ENCODE measurements at places on chromosomes 3 and 15.

DNA sequence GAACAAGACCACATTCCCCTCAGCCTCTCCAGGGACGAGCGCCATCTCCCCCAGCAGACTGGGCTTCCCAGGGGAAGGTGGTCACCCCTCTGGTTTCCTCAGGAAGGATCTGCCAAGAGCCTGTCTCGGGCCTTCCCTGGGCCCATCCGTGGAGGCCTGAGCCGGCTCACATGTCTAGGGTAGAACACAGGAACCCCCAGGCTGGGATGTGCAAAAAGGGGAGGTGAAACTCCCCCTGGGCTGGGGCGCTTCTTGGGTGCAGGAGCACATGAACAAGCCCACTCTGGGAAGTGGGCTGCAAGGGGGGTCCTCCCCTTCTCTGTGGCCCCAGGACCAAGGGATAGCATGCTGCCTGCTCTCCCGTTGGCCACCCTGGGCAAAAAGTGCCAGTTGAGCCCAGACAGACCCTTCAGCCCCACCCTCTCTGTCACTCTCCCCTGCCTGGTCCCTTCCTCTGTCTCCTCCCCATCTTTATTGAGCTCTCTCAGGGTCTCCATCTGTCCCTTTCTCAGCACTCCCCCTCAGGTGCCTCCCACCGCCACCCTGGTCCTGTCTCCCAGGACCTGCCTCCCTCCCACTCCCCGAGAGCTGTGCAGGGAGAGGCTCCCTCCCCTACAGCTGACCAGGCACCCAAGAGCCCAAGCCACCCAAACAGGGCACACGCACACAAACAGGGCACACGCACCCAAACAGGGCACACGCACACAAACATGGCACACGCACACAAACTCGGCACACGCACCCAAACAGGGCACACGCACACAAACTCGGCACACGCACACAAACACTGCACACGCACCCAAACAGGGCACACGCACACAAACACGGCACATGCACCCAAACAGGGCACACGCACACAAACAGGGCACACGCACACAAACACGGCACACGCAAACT is 864 bp downstream of the SEMA3G start:
- no peak for DNase-seq

DNA sequence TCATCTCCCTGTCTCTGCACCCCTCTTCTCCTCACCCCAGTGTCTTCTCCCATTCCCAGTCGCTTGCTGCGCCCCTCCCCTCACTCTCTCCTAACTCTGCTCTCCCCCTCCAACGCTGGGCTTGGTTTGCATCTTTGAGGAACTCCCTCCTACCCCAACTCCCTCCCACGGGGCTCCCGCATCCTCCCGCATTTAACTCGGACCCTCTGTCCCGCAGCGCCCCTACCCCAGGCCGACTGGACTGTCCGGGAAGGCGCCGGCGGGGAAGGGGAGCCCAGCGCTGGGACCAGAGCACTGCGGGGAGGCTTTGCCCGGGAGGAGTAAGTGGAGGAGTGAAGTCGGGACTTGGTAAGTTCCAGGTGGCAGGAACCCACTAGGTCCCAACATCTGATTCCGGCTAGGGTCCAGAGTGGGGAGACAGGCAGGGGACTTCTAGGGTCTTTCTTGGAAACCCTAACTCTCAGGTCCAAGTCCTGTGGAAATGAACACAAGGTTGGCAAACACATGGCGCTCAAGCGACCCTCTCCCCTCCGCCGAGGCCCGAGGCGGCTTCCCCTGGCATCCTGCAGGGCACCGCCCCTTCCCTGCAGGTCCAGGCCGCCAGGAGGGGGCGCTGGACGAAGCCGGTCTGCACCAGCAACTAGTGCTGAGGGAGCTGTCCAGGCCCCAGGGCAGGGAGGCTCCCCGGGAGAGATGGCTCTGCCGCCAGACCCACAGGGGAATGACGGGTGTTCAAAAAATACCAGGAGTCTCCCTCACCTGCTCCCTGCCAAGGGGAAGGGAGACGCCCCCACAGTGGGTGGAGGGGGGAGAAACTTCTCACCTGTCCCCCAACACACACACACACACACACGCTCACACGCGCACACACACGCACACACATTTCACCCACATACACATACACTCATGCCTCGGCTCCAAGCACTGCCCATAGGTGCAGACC is 53.2 kb downstream of the LHFPL4 start:
- peak; percentile 63 for DNase-seq

GRCh38 chr15:52016316-52016715 is 2.7 kb upstream of the MAPK6 start:
- no peak for DNase-seq

- DNase-seq: no peak
Measured at GRCh38 chr15:67821784-67822440, 3.4 kb upstream of the SKOR1 start.

GRCh38 chr15:68783226-68784058 is 37.3 kb downstream of the ANP32A start:
- DNase-seq: peak; percentile 62

DNA sequence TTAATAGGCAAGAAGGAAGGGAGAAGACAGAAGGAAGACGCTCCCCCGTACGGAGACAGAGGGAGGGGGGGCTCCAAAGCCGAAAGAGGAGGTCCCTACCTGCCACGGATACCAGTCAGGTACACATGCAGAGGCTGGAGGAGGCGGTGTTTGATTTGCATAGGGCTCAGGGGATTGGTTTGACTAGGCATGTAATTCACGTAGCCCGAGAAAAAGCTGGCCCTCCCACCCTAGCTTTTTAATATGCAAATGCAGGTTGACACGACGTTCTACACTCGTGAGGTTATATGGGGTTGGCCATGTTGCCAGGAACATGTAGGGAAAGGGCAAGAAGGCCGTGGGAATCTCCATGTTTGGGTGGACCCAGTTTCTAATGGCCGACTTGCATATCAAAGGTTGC is 29.8 kb downstream of the ZNF592 start:
- no peak for DNase-seq

DNA sequence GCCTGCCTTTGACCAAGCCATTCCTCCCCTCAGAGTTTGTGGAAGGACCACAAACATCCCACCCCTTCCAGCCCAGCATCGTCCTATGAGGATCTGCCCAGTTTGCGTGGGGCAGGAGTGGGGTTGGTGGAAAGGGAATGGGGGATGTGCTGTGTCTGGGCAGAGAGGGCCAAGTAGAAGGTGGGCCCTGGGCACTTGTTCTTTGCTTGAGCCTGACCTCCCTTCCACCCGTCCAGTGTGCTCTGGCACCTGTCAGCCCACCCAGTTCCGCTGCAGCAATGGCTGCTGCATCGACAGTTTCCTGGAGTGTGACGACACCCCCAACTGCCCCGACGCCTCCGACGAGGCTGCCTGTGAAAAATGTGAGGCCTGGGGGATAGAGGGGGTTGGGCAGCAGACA is 10.3 kb downstream of the SPINT1 start:
- DNase-seq: no peak

DNA sequence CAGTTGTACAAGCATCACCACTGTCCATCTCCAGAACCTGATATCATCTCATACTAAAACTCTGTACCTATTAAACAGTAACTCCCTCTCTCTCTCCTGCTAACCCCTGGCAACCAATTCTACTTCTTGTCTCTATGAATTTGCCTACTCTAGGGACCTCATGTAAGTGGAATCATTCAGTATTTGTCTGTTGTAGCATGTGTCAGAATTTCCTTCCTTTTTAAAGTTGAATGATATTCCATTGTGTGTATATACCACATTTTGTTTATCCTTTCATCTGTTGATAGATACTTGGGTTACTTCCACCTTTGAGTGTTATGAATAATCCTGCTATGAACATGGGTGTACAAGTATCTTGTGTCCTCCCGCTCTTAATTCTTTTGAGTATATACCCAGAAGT is 16.6 kb downstream of the ZNF592 start:
- DNase-seq: no peak

DNA sequence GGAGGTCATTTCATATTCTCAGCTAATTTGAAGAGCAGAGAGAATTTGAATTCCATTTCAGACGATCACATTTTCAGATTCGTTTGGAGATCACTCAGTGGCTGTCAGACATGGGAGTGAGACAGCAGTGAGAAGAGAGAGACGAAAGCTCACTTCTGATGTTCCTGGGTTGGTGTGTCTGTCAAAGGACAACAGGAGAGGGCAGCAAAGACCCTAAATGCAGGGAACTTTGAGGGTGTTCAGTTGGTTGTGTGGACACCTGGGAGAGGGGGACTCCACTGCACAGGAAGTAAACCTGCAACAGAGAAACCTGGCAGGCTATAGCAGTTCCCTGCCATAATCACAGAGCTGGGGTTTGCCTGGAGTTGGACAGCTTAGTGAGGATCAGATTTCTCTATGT is 675.1 kb downstream of the SQOR start:
- DNase-seq: no peak

GRCh38 chr3:177357352-177358090 is 160.2 kb upstream of the TBL1XR1 start:
- no peak for DNase-seq

GRCh38 chr15:68126396-68126795 is 72.3 kb downstream of the PIAS1 start:
- DNase-seq: no peak

DNA sequence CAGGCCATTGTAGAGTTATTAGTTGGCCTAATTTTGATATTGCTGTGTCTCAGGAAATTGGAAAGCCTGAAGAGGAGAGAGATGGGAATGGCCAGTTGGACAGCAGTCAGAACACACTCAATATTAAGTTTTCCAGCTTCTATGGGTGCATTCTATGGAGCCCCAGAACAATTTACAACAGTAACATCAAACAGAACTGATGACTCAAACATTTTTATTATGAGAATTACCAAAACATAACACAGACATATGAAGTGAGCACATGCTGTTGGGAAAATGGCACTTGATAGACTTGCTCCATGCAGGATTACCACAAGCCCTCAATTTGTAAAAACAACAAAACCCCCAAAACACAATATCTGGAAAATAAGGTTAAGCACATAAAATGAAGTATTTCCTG is 104.3 kb downstream of the GADL1 start:
- no peak for DNase-seq

DNA sequence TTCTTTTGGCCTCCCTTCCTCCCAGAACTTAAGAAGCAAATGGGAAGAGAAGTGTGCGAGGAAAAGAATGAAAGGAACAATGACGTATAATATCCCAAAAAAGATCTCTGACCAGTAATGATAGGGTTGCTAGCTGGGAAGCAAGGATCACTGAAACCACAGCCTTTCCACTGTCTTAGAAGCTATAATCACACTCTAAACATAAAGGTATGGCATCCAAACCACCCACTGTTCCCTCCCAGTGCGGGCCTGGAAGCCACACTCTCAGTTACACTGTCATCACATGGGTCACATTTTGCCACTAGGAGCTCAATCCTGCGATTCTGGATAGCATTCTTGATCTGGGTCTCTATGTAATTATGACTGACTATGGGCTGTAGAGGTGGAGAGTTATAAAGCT is 131.6 kb upstream of the HACD2 start:
- DNase-seq: no peak

- DNase-seq: no peak
Measured at GRCh38 chr3:71752831-71753700, 589 bp upstream of the GPR27 start.

- DNase-seq: no peak
Measured at GRCh38 chr3:161800985-161801559, 304.5 kb downstream of the OTOL1 start.

GRCh38 chr3:12483872-12484197 is 445 bp upstream of the TSEN2 start:
- no peak for DNase-seq

- DNase-seq: no peak
Measured at GRCh38 chr3:120742849-120743365, 363 bp downstream of the GTF2E1 start.

- no peak for DNase-seq
Measured at GRCh38 chr3:24363242-24363641, 131.4 kb downstream of the THRB start.

GRCh38 chr3:5191555-5192304 is 4.2 kb downstream of the EDEM1 start:
- no peak for DNase-seq

- no peak for DNase-seq
Measured at GRCh38 chr3:124413393-124413792, 316.9 kb upstream of the UMPS start.

DNA sequence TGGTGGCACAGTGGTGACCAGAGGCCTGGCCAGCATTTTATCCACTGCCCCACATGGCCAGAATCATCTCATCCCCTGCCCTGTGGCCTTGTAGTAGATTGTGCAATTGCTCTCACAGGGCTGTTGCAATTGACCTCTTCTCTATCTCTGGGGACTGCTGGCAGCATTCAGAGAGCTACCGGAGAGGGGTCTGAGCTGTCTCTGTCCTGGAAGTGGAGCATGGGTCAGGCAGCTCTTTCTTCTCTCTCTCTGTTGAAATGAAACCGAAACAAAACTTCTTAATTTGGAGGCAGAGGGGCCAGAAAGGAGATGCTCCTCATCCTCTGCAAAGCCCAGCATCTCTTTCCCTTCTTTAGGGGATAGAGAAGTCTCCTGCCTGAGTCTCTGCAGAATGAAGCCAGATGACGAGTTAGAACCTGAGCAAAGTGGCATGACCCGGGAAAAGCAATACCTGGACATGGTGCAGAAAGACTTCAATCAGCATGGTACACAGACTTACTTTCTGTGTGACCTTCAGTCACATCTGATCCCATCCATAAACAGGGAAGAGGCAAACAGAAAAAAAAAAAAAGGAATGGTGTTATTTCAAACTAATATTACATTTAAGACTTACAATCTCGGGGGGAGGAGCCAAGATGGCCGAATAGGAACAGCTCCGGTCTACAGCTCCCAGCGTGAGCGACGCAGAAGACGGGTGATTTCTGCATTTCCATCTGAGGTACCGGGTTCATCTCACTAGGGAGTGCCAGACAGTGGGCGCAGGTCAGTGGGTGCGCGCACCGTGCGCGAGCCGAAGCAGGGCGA is 144.5 kb upstream of the BCL6 start:
- no peak for DNase-seq

DNA sequence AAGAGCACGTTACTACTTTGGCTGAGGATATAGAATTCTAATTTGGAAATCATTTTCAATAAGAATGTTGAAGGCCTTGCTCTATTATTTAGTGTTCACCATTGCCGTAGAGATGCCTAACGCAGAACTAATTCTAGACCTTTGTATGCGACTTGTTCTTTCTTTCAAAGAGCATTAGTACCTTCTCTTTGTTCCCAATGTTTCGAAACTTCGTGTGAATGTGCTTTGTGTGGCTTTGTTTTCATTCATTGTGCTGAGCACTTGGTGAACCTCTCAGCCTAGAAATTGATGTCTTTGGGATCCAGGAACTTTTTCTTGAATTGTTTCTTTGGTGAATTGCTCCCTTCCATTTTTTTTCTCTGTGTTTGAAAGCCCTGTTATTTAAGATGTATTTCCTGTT is 19.8 kb upstream of the PCSK6 start:
- no peak for DNase-seq

- no peak for DNase-seq
Measured at GRCh38 chr3:146374146-146374545, 95.2 kb downstream of the PLSCR2 start.
